Activated naive CD4-positive, alpha-beta T cell treated with Interleukin-2 at 50 U/mL for 16 hours (primary cell): ENCODE measurements at places on chromosomes 7 and 10.
A peak's percentile ranks its signal among the peaks of the same experiment; 100 is the strongest.

- DNase-seq: peak; percentile 22
Measured at GRCh38 chr10:101014966-101015581, 15.5 kb downstream of the LZTS2 start.

GRCh38 chr10:15370212-15370855 is 755 bp downstream of the FAM171A1 start:
- peak; percentile 14 for DNase-seq

- DNase-seq: no peak
Measured at GRCh38 chr10:84908491-84908890, 580.1 kb downstream of the CCSER2 start.

DNA sequence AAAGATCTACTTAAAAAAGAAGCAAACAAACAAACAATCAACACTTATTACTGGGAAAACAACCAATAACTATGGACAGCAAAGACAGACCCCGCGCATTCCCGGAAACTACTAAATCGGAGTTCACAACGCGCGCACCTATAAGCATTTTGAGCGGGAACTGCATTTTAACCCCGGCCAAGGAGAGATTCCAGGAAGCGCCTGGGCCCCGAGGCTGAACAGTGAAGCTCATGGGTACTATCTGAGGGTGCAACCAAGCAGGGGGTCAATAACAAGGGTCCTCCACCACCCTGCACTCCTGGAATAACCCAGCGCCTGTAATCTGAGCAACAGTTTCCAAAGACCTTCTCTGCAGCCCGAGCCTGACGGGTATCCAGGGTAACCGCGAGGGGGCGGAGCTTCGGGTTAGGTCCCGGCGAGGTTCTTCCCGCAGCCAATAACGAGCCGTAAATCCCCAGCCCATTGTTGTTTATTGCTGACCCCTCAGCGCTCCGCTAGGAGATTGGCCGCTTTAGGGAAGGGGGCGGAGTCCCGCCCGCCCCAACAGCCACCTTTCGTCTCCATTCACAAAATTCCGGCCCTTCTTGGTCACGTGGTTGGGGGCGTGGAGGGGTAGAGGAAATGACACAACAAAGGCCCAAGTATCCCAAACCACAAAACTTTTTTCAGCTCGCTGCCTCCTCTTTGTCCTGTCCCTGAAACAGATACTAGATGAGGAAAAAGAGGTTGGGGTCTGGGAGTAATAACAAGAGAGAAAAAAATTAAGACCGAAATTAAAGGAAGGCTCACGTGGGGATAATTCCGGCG is 1.7 kb upstream of the ETV1 start:
- peak; percentile 82 for DNase-seq

DNA sequence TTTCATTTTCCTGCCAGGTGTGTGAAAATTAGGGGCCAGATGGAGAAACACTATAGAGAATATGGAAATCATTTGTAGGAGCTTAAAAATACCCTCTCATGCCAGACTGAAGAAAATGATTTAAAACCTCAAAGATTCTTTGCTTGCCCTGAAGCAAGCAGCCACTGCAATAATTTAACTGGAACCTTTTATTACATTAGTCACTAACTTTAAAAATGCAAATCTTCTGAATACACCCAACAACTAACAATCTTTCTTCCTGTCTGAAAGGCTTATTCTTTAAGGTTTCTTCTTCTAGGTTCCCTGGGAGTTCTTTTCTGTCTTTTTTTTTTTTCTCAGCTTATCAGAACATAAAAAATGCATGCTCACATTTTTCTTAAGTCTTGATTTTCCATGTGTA is 238.5 kb upstream of the KMT2E start:
- no peak for DNase-seq

DNA sequence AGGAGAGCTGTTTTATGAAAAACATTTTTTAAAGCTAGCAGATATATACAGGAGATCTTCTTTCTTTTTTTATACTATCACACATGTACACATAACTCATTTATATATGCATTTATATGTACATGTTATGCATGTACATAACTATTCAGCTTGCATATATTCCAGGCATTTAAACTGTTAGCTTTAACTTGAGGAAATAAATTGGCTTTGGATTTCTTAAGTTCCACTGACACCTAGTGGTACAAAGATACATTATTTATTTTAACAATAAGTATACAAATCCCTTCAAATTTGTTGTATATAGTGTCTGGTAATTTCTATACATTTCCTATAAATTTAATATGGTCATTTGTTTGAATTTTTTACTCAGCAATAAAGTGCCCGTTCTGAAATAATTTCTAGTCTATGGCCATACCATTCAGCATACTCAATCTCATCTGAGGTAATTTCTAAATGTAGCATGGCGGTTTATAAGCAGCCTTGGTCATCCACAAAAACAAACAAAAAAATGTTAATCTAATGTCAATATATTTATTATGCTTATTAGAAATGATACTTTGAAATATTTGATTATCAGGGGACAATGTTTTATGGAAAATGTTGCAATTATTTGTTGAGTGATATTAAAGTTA is 11.6 kb downstream of the ZDHHC6 start:
- DNase-seq: no peak

GRCh38 chr7:133081119-133081598 is 731 bp downstream of the CHCHD3 start:
- peak; percentile 21 for DNase-seq

DNA sequence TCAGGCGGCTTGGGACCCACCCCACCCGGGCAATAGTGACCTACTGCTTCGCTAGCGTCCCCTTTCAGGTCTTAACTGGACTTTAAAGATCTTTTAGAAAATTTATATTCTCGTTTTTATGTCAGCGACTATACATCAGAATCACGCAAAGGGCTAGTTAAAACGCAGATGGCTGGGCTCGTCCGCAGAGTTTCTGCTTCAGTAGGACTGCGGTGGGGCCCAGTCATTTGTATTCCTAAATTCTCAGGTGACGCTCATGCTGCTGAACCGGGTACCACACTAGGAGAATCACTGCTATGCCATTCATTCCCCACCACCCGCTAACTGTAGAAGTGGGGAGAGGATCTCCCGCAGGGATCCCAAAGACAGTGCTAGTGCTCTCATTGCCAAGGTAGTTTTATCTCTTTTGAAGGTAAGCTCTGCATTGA is 12.0 kb upstream of the SP8 start:
- DNase-seq: no peak

DNA sequence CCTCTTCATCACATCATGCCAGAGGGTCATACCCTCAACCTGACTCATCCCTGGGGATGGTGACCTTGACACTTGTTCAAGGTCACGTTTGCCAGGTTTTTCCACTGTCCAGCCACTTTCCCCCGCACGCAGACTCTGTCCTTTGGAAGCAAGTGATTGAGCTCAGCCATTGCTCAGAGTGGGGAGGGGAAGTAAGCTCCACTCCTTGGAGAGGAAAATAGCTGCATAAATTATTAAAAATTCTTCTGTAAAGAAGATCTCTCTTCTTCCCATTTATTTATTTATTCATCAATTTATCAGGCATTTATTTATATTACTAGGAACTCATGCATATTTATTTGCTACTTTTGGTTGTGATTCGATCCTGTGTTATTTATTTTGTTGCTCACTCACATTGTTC is 88.0 kb downstream of the GLRX3 start:
- no peak for DNase-seq

GRCh38 chr10:123318516-123318915 is 164.3 kb downstream of the BUB3 start:
- DNase-seq: no peak

DNA sequence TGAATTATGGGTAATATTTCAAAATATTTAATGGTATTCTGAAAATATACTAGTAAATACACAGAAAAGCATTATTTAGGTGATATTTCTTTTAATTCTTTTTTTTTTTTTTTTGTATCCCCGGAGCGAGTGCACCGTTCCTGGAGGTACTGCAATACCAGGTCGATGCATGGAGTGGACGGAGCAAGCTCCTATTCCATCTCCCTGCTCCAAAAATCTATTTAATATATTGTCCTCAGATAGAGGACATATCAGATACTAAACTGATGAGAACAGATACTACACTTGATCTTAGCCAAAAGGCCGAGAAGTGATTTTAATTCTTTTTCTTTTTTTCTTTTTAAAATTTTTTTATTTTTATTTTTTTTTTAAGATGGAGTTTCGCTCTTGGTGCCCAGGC is 10.8 kb downstream of the BTRC start:
- no peak for DNase-seq
